ENCODE measurements at places on chromosomes 3 and 15.
A peak's percentile ranks its signal among the peaks of the same experiment; 100 is the strongest.

- no peak for DNase-seq
Measured at GRCh38 chr15:62118520-62119226, 46.4 kb downstream of the C2CD4B start.

- no peak for DNase-seq
Measured at GRCh38 chr3:53493595-53493962, 832 bp upstream of the CACNA1D start.

- DNase-seq = peak; percentile 30
Measured at GRCh38 chr3:49724586-49724985, 835 bp upstream of the GMPPB start.

DNA sequence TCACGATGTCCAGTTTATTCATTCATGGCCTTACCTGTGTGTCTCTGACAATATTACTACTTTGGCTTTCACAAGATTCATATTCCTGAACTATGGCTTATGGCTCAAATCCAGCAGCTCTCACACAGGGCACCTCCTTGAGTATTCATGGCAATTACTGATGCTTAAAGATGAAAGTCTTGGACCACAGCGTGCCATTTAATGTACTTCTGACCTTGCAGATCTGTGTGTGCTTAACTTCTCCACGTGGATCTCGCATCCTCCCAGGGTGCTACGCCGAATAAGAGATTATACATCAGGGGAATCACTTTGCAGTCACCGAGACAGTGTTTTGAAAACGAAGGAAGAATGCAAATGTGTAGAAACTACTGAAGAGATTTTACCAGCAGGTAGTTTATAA is 147.5 kb downstream of the TNIK start:
- no peak for DNase-seq

GRCh38 chr3:141333836-141334626 is 34.3 kb upstream of the ZBTB38 start:
- DNase-seq = no peak

GRCh38 chr15:70669966-70670658 is 93.2 kb downstream of the UACA start:
- DNase-seq = no peak

DNA sequence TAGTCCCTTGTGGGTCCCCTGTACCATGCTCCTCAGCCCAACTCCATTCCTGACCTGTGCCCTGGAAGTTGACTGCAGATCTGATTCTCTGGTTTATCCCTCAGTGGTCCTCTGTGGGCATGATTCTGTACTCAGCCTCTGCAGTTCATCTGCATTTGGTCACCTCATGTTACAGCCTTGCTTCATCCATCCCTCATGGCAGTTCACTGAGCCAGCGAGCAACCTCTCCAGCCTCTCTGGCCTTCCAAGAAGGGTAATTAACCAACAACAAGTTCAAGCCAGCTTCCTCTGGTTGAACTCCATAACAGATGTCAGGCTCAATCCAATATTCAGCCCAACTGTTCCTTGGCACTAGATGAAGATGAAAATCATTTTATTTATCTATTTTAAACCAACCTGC is 509.5 kb downstream of the NTRK3 start:
- no peak for DNase-seq

DNA sequence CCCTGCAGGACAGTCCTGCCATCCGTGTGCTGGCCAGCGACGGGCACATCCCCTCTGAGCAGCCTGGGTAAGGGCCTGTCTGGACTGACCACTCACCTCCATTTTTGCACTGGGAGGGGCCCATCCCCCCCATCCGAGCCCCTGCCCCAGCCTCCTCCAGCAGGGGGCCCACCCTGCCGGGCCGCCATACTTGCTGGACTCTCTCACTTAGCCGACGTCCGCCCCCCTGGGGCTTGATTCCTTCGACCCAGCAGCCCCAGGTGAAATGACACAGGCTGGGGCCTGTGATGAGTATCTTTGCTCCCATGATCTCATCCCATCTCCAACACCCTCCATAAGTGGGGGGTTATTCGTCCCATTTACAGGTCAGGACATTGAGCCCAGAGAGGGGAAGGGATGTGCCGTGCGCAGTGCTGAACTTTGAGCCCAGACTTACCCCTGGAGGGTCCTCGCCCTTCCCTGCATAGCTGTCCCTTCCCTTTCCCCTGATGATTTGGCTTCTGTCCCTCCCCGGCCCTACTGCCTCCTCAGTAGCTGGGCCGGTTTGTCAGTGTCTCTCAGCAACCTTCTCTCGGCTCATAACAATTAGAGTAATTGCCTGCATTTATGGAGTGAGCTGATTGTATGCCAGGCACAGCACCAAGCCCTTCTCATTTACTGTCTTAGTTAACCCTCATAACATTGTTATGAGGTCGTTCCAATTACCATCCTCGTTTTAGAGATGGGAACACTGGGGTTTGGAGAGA is 4.2 kb downstream of the LMAN1L start:
- DNase-seq = no peak

- DNase-seq = no peak
Measured at GRCh38 chr3:125292015-125292414, 79.5 kb upstream of the SLC12A8 start.

GRCh38 chr15:67183443-67184169 is 70.9 kb downstream of the AAGAB start:
- DNase-seq = no peak

GRCh38 chr15:51368307-51368706 is 26.9 kb downstream of the GLDN start:
- no peak for DNase-seq

DNA sequence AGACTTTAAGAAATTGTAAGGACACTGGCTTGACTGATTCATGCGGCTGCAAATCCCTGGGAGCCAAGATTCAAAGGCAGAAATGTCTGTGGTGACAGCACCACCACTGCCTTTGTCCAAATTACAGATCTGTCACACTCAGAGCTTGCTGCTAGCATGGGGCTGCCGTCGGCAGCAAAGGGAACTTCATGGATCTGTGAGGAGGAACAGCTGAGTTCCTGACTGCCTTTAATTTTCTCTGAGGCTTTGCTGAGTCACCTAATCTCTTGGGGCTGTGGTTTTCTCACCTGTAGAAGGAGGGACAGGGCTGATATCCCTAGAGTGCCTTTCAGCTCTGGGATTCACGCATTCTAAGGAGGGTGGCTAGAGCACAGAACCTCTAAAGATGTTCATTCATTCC is 4.1 kb upstream of the PAK6 start:
- DNase-seq = no peak

GRCh38 chr15:100785181-100786138 is 94.2 kb upstream of the ALDH1A3 start:
- DNase-seq = peak; percentile 15

DNA sequence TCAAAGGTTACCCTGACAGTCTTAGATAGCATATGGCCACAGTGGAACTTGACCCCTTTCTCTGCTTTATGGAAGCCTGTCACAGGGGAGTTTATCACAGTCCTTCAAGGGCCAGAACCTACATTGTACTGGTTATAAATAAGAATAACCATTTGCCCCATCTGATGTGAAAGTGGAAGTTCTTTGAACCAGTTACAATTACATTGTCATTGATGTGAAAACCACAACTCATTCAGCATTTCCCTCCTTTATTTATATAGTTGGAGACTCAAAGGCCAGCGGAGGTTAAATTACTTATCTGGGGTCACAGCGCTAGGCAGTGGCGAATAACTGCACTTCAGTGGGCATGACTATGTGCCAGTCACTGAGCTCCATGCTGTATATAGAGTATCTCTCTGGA is 60.5 kb upstream of the TBC1D5 start:
- DNase-seq = no peak

DNA sequence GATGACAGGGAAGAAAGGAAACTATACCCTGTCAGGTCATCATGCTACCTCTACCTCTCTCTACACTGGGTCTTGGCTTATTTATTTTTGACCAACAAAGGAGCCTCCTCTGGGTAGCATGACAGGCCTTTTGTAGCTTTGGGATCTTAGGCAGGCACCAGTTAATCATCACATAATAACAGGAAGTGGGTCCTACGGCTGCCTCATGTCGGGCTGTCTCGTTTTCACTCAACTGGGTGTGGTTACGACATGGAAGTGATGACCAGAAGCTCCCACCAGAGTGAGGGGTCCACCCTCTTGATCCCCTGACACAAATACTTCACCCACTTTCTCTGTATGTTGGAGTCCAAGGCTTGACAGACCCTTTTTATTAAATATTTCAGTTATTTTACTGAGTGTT is 105.3 kb downstream of the CD47 start:
- no peak for DNase-seq

DNA sequence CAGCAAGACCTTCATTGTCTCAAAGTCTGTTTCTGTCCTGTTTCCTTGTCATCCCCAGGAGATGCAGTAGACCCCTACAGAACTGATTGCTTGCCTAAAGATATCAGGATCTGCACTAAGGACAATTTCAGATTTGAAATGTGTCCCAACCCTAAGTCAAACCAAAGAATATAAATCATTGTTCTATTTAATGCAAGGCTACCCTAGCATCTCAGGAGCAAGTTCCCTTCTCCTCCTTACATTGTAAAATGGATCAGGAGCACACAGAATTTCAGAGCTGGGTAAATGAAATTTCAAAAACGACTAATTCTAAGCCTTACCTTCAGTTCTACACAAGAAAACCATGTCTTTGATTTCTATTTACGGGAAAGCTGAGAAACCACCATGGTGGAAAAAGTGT is 360.9 kb upstream of the KCNH8 start:
- no peak for DNase-seq

GRCh38 chr3:170614214-170614966 is 28.5 kb upstream of the SLC7A14 start:
- DNase-seq = no peak

DNA sequence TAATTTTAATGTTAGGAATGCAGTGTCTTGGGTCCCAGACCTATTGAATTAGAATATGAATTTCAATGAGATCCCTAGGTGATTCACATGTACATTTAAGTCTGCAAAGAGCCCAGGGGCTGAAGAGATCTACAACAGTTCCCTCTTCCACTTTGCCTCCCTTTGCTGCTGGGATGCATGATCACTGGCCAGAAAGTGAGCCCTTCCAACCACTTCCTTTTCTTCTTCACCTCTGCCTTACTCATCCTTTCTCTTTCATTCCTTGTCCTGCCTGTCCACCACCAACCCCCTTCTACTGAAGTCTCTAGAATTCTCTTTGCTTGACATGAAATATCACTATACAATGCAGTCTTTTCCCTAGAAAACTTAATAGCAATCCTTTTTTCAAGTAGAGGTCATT is 222.4 kb upstream of the LRIG1 start:
- no peak for DNase-seq

- no peak for DNase-seq
Measured at GRCh38 chr3:164537485-164537884, 540.8 kb downstream of the SI start.

- no peak for DNase-seq
Measured at GRCh38 chr15:77038312-77039216, 32.3 kb downstream of the TSPAN3 start.

DNA sequence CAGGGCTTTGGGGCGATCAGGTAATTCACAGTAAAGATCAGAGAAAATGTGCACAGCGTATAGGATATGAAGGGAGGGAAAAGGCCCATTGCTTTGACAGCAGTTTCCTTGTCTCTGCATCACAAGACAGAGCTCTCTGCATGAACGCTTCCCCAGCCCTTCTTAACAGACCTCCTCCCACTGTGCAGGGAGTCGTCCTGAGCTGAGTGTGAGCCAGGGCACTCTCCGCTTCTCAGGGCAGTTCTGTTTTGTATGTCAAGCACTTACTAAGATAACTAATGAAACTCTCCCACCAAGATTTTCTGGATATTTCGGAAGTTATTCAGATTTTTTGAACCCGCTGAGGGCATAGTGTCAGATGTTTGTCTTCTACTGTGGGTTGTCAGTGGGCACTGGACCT is 105.8 kb upstream of the C15orf61 start:
- DNase-seq = no peak

- DNase-seq = no peak
Measured at GRCh38 chr15:42591238-42591934, 16.0 kb downstream of the STARD9 start.

- DNase-seq = no peak
Measured at GRCh38 chr15:74228723-74229081, 7.4 kb upstream of the CCDC33 start.

GRCh38 chr3:169199283-169199682 is 464.2 kb downstream of the MECOM start:
- no peak for DNase-seq

DNA sequence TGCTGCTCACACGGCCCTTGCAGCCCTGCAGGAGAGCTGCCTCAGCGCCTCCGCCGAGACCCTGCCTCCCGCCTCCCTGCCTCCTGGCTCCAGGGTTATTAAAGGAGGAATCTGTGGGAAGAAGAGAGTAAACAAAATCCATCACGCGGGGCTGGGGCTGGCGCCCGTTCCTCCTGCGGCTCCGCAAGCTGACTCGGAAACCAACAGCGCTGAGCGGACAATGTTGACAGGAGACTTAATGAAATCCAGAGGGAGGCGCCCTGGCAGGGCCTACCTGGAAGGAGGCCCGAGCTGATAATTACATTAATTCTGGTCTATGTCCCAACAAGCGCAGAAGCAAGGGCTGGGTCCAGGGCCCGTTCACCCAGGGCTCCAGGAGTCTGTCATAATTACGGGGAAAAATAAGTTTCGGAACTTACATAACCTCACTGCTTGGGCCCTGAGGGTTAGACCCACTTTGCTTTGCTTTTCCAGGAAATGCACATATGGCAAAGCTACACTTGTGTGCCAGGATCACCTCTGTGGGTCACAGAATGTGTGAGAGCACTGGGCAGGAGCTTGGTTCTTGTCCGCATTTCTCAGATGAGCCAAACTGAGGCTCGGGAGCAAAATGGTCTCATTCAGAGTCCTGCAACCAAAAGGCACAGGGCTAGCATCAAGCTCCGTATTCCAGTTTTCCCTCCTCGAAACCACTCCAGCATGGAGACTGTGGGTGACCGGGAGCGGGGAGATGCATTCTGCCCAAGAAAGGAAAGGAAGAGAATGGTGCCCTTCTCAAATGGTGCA is 43.8 kb upstream of the SLC6A6 start:
- DNase-seq = no peak

GRCh38 chr3:186381424-186382216 is 19.6 kb upstream of the DGKG start:
- no peak for DNase-seq

DNA sequence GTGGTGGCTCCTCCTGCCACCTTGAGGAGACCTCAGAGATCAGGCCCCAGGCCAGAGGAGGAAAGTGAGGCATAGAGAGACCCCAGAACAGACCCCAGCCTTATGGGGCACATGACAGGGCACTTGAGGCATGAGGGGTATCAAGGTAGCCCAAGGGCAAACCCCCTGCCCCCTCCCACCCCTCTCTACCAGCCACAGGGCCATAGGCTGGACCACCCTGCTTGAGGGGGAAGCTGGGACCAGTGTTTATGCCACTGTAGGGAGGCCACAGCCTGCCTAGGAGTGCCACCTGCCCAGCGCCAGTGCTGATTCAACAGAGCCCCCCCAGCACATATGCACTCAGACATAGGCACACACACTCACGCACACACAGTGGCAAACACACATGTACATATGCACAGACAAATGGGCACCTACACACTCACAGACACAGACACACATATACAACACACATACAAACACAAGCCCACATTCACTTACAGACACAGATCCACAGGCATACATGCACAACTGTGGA is 10.3 kb downstream of the MYL3 start:
- peak; percentile 27 for DNase-seq

DNA sequence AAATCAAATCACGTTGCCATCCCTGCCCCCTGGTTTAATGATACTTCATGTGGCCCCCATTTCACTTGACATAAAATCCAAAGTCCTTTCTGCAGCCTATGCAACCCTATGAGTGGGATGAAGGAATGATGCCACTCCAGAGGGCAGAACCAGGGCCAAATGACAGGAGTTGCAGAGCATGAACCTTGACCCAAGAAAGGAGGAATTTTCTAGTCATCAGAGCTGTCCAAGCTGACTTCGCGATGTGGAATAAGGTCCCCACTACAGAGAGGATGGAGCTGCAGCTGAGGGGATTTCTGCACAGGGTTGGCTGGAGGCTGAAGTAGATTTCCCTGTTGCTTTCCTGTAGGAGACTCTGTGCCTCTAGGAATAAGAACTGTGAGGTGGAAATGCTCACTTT is 15.8 kb upstream of the EPHB3 start:
- DNase-seq = no peak
